ENCODE measurements at places on chromosomes 7 and 10.
A peak's percentile ranks its signal among the peaks of the same experiment; 100 is the strongest.

DNA sequence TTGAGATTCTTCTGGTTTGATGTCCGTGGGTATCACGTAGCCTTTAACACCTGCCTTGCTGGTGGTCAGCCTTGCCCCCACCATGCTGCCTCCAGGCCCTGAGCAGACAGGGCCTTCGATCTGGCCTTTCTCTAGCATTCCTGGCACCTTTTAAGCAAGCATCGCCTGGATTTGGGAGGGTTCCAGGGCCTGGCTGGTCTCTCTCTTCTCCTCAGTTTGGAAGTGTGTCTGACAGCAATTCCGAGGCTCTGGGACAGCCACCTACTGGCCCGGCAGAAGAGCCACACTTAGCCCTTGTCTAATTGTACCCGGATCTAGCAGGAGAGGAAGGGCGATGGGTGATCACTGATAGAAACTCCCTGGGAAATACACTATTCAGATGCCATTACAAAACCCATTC lies 441.3 kb upstream of the MKI67 start:
- no peak for DNase-seq

DNA sequence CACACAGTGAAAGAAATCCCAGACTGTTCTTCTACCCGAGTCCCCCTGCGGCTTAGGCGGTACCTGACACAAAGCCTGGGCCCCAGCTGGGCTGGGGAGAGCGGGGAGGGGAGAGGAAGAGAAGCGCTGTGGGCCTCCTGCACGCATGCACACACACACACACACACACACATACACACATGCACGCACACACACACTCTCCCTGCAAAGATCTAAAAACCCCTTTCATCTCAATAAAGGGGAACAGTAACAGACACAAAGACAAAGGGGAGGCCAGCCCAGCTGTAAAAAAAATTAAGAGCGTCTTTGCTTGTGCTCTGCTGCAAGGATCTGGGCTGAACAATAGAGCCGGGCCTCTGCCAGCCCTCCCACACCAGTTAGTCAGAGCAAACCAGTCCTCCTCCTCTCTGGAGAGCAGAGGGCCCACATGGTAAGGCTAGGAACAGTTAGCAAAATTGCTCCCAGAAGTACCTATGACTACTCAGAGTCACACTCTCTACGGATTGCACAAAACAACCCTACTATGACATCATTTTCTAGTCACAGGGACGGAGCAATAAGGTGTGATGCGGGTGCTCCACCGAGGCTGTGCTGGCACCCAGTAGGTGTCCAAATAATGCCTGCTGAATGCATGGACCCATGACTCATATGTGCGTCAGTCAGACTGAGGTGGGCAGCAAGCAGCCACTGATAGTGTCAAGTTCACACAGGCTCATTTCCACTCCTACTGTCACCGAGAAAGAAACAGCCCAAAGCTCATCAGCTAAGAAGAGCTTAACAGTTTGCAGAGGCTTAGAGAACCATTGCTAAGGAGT lies 9.2 kb downstream of the ITPRIP start:
- DNase-seq: peak; percentile 45

- DNase-seq: no peak
These were observed 66.9 kb upstream of the UNC5B start for GRCh38 chr10:71145352-71145945.

- DNase-seq: peak; percentile 95
These were observed 4.3 kb downstream of the TMEM273 start for GRCh38 chr10:49183596-49184542.

DNA sequence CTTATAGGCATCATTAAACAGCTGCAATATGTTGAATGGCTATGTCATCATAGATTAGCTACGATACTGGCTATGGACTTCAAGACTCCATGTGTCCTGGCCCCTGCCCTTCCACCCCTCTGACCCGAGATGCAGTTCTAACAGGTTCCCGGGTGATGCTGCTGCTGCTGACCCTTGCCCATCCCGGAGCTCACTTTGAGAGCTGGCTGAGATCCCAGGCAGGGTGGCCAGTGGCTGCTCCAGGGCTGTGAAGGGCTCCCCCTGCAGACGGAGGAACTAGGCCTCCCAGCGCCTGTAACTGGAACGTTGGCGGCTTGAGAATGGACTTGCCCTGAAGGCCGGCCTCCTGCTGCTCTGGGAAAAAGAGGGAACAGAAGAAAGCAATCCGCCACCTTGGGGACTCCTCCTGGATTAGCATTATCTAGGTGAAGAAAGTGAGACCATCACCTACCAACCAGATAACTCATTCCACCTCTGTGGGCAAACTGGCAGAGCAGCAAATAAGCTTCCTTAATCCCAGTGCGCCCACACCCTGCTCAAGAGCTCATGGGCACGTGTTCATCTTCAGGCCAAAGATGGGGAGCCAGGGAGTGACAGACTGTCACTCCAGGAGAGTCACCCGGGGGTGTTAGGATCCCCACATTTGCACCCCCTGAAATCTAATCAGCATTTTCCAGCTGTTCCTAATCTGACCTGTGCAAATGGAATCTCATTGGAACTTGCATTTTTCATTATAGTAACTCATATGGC lies 56.8 kb downstream of the PARP12 start:
- DNase-seq: no peak

GRCh38 chr7:28626624-28627262 lies 214.4 kb downstream of the CREB5 start:
- DNase-seq: no peak

DNA sequence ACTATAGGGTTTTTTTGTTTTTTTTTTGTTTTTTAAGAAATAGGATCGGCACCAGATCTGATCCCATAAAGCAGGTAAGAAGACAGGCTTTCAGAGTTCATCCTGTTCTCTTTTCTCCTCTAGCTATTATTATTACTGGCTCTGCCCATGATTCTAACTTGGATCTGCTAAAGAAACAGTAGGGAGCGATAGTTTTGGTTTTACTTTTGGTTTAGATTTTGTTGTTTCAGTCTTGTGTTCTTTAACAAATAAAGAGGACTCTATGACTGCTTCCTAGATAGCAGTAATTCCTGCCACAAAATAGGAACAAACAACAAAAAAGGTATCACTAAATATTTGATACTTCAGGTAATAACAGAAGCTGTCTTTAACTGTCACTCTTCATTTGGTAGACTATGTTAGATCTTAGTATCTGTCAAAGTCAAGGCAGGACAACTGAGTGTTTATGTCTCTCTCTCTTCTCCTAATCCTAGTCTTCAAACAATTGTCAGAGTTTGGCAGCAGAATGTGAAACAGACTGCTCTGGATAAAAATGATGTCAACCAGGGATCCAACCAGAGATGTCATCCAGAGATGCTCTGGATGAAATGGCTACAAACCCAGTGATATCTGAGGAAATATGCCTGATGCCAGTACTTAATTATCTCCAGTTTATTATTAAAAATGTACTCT lies 99.8 kb downstream of the KMT2C start:
- DNase-seq: no peak

- DNase-seq: peak; percentile 74
These were observed 125.9 kb downstream of the JAZF1 start for GRCh38 chr7:28054531-28055160.

GRCh38 chr10:71840177-71840957 lies 10.7 kb downstream of the PSAP start:
- no peak for DNase-seq

DNA sequence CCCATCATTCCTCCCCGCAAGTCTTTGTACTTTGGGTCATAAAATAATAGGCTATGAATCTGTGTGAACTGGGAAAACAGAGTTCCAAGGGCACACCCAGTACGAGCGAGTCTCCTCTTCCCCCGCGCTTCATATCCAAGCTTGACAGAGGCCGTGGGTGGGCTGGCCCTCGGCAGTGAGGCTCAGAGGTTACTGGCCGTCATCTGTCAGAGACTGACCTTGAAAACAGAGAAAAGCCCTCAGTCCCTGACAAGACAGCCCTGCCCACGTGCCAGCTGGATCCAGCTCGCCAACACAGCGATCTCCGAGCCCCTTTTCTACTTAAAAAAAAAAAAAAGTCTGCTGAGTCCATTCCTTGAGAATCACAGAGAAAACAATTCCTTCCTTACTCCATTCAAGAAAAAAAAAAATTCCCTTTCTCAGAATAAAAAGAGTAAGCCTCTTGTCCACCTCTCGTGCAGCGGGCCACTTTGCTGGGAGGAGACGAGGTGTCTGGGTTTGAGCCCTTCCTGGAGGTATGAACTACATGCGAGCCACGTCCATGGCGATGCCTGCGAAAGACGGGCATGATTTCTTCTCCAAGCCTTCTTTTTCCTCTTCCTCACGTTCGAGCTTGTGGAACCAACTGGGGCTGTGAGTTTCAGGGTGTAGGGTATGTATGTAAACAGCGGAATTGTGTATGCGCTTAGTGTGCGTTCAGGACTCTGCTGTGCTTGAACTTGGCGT lies 744 bp upstream of the BICC1 start:
- no peak for DNase-seq

GRCh38 chr10:51405580-51406351 lies 293.6 kb downstream of the CSTF2T start:
- DNase-seq: no peak

GRCh38 chr10:11823122-11823988 lies at the start of gene PROSER2:
Gene PROSER2 (plus strand): TSS chr10:11823356. CDS start chr10:11852078, 28,722 bp downstream.
- no peak for DNase-seq

GRCh38 chr10:3413937-3414666 lies 241.5 kb upstream of the PITRM1 start:
- no peak for DNase-seq

DNA sequence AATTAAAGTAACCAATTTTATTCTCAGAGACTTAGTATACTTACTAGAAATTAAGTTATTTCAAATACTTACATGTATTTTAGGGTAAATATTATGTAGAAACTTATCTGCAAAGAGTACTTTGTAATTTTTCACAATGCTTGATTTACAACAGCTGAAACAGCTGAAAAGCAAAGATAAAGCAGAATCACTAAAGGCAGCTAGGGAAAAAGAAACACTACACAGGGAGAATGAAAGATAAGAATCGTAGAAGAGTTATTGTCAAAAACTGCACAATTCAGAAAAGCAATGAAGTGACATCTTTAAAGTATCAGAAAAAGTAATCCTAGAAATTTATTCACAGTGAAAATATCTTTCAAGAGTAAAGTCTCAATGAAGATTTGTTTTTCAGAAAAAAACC lies 69.7 kb upstream of the ZNF804B start:
- no peak for DNase-seq

- no peak for DNase-seq
These were observed 5.5 kb downstream of the RBM20 start for GRCh38 chr10:110649347-110650264.

GRCh38 chr7:149748076-149748874 lies 25.1 kb downstream of the ZNF467 start:
- no peak for DNase-seq

- DNase-seq: no peak
These were observed 369.5 kb downstream of the IPMK start for GRCh38 chr10:57898231-57898630.

- DNase-seq: no peak
These were observed 147.2 kb downstream of the MAPK8 start for GRCh38 chr10:48453451-48454301.

DNA sequence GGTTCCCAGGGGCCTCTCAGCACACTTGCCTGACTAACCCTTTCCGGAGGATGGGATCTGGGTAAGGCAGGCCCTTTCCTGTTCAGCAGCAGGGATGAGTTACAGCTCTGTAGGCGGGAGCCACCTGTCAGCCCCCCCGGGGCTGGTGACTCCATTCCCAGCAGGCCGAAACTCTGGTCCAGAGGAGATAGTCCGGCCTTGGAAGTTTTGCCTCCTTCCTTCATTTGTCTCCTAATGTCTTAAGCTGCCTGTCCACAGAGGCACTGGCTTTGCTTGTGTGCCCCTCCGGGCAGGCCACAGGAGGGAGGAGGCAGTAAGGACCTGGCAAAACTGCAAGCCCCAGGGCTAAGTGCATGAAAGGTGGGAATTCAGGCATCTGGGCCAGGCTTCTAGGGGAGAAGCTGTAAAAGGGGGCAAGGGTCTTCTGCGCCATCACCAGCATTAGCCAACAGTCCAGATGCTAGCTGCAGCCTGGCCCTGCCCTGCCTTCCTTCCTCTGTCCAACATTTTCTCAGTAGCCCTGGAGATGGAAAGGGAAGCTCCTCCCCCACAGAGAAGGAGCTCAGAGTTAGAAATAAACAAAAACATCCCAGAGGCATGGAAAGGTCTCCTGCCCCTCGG lies 1.2 kb downstream of the ADIRF start:
- DNase-seq: no peak

DNA sequence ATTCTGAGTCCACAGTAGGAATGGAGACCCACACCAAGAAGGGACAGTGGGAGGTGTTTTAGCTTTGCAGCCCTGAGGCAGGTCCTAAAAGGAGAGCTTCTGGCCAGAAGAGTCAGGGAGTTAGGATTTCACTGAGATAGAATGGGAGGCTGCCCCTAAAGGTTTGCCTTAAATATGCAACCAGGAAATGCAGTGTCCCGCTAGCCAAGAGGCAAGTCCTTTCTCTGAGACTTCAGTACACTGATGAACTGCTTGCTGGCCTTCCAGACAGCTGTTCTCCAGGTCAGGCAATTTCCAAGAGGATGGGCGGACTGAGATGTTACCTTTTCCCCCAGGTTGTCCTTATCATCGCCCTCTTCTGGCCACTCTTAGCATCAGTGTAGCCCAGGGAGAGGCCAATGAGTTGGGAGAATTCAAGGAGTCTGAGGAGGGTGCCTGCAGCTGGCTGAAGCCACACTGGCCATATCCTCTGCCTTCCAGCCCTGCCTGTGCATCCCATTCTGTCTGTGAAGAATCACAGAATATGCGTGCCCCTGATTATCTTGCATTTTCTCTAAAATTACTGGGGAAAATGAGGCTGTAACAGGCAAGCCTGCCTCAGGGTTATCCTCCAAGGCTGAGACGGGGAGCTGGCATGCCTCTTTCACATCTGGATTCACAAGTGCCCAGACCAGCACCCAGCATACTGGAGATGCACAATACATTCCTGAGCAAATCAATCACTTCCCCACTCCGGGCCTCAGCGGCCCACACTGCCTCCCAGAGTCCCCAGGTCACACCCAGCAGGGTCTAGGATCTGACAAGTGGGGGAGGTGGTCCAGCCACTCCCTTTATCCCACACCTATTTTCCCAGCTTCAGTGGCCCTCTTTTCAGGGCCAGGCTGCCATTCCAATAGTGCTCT lies 2.4 kb downstream of the TLL2 start:
- no peak for DNase-seq

GRCh38 chr7:38375453-38375852 lies 102.0 kb upstream of the TARP start:
- no peak for DNase-seq

DNA sequence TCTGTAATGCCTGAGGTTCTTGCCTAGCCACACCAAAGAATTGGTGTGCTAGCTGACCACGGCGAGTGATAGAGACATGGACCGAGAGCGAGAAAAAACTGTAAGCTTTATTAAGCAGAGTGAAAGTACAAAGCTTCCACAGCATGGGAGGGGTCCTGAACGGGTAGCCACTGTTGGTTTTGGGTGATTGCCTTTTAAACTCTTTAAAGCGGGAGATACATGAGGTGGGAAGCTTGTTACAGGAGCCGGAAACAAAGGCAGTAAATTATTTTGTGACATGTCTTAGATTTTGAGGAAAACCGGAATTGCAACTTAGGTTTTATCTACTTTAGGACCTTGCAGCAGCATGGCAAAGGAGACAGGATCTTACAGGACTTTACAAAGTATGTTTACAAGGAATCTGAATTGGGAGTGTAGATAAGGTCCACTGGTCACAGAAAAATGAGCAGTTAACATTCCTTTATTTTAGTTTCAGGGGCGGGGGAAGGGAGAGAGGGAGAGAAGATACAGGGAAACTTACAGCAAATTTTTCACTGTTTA lies 252.7 kb upstream of the MBL2 start:
- no peak for DNase-seq

GRCh38 chr7:2037808-2038522 lies 194.8 kb downstream of the MAD1L1 start:
- DNase-seq: no peak

Data from GF-D8 (cell line).